ENCODE measurements at places on chromosomes 13 and 19.

DNA sequence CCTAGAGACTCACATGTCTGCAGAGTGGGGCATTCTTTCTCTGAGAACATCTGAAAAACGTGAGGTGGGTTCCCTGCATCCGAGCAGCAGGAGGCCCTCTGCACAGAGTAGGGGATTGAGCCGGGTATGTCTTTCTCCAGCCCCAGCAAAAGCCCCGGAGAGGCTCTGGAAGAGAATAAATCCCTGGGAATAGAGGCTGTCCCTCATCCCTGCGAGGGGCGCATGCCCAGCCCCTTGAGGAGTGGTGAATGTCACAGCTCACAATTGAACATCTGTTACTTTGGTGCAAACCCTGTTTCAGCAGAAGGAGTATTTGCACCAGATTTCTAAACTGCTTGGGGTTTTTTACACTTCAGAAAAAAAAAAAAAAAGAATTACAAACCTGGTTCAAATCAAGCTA lies 164.6 kb downstream of the FGF14 start:
- no peak for DNase-seq

DNA sequence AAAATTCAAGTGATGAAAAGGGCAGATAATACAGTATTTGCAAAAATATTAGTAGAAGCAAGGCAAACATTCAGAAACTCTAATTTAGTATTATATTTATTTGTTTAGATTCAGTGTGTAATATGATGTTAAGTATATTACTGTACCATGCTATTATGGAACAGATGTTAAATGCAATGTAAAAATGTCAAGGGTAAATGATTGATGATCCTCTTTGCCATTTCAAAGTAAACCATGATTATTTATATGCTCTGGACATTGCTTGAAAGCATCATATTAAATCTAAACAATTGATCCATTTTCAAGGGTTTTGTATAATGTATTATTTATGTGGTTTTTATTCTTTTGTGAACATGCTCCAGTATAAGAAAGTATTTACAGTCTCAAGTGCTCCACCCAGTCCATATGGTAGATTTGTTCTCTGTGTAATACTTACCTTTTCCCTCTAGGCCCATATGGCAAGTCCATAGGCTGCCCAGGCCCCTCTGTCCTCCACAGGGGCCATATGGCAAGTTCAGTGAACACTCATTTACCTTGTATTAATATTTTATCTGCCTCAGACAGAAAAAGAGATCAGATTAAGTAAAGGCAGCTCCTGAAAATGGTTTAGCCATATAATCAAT lies 353.5 kb downstream of the DACH1 start:
- no peak for DNase-seq

GRCh38 chr13:93066187-93066586 lies 160.4 kb upstream of the GPC6 start:
- DNase-seq, result no peak

DNA sequence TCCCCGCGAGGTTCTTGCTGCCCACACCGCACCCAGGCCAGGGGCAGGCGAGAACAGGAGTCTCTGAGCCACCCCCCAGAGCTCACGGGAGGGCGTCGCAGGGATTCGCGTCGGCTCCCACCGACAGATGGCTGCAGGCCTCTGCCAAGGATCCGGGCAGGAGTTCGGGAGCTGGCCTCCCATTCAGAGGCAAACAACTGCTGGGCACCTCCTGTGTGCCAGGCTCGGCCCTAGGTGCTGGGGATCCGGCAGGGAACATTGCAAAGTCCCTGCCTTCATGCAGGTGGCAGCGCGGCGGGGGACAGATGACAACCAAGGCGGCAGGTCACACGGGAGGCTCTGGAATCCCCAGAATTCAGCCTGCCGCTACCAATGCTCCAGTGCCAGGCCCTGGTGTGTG lies 25.3 kb downstream of the LRRC4B start:
- no peak for DNase-seq

DNA sequence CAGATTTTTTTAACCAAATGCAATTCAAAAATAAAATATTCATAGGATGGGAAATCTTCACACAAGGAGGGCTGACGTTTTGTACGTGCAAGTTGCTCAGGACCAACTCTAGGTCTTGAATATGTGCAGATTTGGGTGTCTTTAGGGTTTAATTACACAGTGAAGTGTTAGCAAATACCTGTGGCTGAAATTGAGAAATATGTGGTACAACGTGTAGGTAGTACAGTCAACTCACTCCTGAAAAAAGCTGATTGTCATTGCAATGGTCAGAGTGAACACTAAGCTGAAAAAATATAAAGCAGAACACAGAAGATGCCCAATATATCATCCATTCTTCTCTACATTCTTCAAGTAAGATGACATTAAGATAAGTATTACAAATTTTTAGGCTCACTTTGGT lies 314.3 kb downstream of the SLITRK1 start:
- no peak for DNase-seq

DNA sequence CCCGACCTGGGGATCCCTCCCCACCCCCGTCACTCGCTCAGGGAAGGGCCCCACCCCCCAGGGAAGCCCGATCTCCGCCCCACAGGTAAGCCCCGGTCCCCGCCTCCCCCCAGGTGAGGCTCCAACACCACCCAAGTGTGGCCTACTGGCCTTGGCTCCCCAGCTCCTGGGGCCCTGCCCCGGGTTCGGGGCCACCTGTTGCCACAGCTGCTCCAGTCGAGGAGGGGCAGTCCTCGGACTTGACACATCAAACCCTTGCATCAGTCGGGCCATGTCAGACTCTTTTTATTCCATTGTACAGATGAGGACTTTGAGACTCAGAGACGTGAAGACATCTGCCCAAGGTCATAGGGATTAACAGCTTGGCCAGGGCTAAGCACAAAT lies 512 bp downstream of the CC2D1A start:
- no peak for DNase-seq

- DNase-seq, result no peak
Measured at GRCh38 chr13:32340914-32341313, 25.6 kb downstream of the BRCA2 start.

DNA sequence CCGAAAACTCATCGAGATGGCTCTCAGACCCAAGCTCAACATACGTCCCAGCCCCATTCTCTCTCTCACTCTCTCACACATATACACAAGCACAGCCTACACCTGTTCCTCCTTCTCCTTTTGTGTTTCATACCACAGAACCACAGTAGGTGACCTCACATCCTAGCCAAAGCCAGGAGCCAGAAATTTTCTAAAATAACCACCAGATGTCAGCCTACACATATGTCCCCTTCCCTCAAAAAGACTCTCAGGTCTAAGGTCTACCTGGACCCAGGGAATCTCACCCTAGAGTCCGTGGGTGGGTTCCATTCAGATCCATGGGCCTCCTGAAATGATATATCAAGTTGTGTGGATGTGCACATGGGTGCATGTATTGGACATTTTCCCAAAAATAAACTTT lies 104.2 kb upstream of the IPO5 start:
- DNase-seq, result no peak

- DNase-seq, result no peak
Measured at GRCh38 chr19:55486971-55487923, 989 bp upstream of the SSC5D start.

GRCh38 chr19:28159065-28159464 lies 1053.9 kb downstream of the UQCRFS1 start:
- no peak for DNase-seq

DNA sequence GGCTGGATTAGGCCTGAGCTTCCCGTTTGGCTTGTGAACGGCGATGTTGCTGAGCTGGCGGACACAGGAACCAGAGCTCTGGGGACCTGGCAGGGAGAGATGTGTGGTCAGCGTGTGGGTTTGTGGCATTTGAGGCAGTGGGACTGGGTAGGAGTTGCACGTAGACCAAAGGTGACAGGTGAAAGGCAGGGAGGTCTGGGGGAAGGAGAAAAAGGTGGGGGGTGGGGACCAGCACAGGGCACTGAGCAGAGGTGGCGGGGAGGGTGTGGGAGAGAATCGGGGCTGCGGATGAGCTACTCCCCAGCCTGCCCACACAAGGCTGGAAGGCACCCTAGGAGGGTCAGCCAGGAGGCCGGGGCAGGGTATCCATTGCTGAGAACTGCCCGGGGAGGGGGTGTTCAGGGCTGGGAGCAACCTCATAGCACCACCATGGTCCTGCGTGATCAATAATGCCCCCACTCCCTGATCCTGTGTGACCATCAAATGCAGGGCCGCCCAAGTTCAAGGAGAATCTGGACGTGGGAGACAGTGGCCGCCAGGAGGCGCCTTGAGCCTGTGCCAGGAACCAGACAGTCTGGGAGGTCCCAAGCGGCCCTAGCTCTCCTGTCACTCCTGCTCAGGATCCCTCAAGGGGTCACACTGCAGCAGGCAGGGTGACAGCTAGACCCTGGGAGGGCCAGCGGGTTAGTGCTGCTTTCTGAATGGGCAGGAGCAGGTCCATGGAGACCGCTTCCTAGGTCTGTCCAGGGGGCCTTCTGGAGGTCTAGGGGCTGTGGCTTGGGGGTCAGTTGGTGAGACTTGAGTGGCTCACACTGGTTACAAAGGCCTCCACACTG lies 12.8 kb upstream of the SELENOW start:
- DNase-seq, result no peak

GRCh38 chr19:53989600-53990533 lies 1.6 kb upstream of the CACNG6 start:
- DNase-seq, result no peak

DNA sequence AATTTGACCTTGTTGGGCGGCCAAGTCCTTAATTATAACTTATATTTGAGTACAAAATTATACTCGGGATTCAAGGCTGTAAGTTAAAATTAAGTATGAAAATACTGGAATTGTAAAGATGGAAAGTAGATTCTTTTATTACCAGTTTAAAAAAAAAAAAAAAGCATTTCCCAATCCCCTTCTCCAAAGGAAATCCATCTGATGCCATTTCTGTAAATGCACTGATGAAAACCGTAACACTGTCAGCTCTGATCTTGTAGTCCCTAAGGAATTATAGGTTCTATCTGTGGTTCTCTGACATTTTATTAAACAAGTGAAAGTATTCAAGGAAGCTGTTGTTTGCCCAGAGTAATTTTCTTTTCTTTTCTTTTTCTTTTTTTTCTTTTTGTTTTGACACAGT lies 41.6 kb upstream of the HNRNPA1L2 start:
- DNase-seq, result no peak

DNA sequence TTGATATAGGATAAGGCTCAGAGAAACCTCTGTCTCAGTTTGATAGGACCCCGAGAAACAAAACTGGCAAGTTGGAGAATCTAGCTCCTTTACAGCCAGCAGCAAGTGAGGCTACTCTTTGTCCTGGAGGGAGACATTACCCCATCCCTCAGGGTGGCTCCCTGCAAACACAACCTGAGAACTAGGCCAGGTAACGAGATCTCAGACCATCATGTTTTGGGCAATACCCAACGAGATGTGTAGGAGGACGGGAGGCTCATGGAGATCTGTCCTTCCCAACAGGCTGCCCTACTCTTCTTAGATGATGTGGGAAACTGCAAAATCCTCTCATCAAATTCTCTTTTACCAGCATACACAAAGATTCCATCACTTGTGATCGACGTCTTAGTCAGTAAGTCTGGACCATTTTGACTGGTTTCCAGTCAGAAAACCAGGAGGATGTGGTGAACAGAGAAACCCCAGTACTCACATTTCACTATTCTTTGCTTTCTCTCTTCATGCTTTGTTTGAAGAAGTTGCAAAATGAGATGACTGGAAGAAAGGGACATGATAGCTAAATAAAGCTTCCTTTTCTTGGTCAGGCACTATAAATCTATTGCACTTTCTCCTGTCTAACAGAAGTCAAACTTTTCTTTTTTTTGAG lies 6.0 kb upstream of the CTU1 start:
- no peak for DNase-seq

GRCh38 chr19:38497907-38498306 lies 64.4 kb downstream of the RYR1 start:
- no peak for DNase-seq

DNA sequence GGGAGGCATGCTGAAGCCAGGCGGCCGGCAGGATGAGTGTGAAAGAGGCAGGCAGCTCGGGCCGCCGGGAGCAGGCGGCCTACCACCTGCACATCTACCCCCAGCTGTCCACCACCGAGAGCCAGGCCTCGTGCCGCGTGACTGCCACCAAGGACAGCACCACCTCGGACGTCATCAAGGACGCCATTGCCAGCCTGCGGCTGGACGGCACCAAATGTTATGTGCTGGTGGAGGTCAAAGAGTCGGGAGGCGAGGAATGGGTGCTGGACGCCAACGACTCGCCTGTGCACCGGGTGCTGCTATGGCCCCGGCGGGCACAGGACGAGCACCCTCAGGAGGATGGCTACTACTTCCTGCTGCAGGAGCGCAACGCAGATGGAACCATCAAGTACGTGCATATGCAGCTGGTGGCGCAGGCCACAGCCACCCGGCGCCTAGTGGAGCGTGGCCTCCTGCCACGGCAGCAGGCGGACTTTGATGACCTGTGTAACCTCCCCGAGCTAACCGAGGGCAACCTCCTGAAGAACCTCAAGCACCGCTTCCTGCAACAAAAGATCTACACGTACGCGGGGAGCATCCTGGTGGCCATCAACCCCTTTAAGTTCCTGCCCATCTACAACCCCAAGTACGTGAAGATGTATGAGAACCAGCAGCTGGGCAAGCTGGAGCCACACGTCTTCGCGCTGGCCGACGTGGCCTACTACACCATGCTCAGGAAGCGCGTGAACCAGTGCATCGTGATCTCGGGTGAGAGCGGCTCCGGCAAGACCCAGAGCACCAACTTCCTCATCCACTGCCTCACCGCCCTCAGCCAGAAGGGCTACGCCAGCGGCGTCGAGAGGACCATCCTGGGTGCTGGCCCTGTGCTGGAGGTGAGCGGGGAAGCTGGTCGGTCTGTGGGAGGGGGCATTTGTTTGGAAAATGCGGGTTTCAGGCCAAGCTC lies 26.4 kb downstream of the MYO9B start:
- DNase-seq, result no peak

DNA sequence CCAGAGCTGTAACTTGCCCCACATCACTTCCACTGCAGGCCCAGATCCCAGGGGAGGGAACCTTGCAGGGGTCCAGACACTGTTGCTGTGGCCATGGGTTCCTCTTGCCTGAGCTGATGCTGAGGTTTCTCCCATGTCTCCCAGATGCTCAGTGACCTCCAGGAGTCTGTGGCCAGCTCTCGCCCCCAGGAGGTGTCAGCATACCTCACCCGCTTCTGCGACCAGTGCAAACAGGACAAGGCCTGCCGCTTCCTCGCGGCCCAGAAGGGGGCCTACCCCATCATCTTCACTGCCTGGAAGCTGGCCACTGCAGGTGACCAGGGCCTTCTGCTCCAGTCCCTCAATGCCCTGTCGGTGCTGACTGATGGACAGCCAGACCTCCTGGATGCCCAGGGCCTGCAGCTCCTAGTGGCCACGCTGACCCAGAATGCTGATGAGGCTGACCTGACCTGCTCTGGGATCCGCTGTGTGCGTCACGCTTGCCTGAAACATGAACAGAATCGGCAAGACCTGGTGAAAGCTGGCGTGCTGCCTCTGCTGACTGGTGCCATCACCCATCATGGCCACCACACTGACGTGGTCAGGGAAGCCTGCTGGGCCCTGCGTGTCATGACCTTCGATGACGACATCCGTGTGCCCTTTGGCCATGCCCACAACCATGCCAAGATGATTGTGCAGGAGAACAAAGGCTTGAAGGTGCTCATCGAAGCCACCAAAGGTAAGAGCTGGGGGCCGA lies 12.1 kb upstream of the SLC25A42 start:
- no peak for DNase-seq

DNA sequence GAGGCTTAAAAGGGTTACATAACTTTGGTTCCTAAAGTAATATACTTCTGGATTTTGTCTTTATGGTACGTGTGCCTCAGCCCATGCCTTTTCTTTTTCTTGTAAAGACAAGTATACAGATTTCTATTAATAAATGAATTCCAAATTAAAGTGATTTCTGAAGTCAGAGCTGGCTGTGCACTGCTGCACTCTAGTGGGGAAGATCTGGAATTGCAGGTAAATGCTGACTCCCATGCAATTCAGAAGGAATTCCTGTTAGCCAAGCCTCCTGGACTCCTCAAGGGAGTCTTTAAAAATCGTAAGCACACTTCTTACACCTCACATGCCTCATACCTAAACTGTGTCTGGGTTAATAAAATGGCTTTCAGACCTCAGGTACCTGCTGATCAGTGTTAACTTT lies 118.4 kb upstream of the SLC7A1 start:
- no peak for DNase-seq
